ENCODE measurements at places on chromosomes 6 and 20. TPM values are rescaled to one million over a fixed set of nuclear protein-coding genes. Genes with fewer than 3 reads are reported as not detected.

The HNF4A gene
- polyA plus RNA-seq: 7.4 TPM

The RHAG gene
- not detected for polyA plus RNA-seq

DNA sequence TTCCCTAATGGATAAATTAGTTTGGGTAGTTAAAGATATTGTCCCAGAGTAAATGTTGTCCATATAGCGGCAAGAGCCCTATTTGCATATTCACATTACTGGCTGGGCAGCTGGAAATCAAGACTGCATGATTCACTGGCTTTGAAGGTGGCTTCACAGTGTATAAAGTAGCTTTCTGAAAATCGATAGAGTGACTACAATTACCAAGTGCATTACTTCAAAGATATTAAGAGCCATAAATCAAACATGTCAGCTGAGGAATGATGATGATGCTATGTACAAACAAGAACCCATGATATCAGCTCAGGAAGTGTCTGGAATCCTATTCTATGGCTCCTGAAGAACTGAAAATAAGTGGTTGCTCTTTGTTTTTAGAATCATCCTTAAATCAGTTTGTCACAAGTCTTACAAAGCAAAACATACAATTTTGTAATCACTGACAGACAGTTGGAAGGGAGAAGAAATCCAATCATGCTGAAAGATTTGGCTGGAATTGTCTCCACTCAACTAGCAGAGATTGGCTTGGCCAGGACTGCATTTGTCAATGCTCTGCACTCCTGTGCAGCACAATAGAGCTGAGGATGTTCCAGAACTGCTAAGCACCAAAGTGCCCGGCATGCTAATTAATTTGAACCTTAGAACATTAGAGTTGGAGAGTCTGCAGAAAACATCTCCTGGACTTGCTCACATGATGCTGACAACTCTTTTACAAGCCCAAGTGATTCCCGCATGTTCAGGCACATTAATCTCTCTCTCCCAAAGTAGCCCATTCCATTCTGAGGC lies 77.9 kb upstream of the B3GAT2 start:
- no peak for DNase-seq

GRCh38 chr6:43716099-43716498 lies 28.5 kb upstream of the MRPS18A start:
- DNase-seq: no peak

DNA sequence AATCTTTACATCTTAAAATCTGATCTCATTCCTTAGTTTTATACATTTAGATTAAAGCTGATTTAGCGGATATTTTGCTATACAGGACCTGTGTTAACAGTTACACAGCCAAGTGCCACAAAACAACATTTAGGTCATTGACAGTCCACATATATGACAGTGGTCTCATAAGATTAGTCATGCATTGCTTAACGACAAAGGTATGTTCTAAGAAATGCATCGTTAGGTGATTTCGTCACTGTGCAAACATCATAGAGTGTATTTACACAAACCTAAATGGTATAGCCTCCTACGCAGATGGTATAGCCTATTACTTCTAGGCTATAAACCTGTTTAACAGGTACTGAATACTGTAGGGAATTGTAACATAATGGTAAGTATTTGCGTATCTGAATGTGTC lies 21.6 kb downstream of the ADGRG6 start:
- DNase-seq: no peak

DNA sequence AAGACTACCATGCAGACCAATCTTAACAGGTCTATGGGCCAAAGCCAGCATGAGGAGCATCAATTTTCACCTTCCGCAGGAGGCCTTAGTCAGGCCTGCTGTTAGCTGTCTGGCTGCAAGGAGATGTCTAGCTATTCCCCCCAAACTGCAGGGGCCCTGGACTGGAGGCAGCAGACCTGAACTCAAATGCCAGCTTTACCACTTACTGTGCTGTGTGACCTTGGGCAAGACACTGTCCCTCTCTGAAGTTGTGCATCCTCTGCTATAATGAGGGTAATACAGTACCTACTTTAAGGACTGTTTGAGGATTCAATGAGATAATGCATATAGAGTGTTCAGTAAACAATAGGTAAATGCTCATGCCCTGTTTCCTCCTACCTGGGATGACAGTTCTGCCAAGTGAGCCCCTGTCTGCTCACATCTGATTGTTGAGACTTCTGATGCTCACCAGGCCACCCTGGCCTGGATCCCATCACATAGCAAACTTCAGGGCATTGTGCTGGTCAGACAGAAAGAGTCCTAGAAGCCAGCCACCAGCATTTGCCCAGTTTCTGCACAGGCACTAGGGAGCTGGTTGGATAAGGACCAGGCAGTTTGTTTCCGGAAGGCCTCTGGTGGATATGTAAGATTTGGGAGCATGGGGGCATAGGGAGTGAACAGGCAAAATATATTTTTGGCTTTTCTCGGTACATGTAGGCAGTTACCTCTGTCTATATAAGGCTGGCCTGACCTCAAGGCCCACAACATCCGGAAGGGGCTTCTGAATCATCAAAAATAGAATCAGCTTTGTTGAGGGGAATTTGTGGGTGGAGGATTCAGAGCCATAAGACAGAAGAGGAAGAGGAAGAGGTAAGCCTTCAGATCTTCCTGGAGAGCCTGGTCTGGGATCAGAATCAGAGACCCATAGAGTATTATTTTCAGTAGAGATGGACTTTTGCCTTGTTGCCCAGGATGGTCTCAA lies 2.3 kb upstream of the OCSTAMP start:
- no peak for DNase-seq

- DNase-seq: no peak
These were observed 7.6 kb downstream of the SLC44A4 start for GRCh38 chr6:31871046-31871659.

DNA sequence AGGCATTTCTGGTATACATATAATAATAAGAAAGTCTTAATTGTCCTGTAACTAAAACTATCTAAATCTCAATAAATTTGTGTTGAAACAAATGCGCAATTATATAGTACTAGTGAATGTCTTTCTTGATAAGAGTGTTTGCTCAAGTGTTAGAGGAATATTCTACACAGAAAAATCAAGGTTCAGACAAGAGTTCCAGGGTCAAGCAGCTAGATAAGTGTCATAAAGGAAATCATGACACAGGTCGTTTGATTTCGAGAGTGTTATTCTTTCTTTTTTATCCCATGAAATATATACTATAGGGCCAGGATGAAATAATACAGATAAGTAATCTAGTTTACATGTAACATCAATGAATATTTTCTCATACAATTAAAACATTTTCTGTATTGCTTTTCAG lies 366.1 kb downstream of the UTRN start:
- DNase-seq: no peak

GRCh38 chr6:83097204-83097603 lies 29.7 kb downstream of the DOP1A start:
- DNase-seq: no peak

- DNase-seq: no peak
These were observed 198.4 kb upstream of the SOX4 start for GRCh38 chr6:21395121-21395520.

DNA sequence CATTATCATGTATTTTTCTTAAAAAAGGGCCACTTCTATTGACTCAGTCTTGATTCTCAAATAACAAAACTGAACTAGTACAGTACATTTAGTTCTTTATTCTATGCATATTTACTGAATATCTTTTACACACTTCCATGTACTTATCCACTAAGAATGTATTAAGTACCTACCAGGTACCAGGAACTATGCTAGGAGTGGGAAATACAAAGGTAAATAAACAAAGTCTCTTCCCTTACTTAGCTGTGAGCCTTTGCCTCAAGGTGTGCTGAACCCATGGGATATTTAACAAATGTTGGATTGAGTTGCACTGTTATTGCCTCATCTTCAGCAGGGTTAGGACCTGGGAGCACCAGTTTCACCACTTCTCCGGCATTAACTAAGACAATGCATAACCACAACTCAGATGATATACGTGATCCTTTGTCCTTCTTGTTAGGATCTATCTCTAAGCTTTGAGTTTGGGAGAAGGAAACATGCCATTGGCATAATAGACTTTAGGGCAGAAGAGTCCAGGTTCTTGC lies 533.9 kb downstream of the TFAP2B start:
- no peak for DNase-seq

DNA sequence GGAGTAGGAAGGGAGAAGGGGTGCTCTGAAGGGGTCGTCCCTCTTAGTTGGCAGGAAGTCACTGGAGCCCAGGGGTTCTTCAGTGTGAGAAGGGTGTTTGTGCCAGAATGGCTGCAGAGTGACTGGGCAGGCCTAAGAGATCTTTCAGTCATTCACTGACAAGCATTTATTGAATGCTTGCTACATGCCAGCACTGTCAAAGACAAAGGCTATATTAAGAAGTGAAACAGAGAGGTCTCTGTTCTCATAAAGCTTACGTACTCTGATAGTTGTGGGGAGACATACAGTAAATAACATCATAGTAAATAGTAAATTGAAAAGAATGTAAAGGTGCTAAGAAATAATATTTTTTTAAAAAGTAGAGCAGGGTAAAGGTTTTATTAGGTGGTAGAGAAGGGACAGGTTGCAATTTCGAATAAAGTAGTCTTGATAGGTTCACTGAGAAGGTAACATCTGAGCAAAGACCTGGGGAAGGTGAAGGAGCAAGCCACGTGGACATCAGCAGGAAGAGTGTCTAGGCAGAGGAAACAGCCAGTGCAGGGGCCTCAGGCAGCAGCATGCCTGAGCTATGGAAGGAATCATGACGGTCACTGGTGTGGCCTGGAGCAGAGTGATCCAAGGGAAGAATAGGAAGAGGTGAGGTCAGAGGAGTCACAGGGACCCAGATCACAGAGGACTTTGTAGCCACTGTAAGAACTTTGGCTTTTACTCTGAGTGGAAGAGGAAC lies 36.3 kb upstream of the RNF8 start:
- DNase-seq: no peak

The CLDN20 gene
- polyA plus RNA-seq: 0.07 TPM

Measured in pancreas (tissue), 10 donors.